H9 (cell line): ENCODE measurements at places on chromosomes 4 and X.

DNA sequence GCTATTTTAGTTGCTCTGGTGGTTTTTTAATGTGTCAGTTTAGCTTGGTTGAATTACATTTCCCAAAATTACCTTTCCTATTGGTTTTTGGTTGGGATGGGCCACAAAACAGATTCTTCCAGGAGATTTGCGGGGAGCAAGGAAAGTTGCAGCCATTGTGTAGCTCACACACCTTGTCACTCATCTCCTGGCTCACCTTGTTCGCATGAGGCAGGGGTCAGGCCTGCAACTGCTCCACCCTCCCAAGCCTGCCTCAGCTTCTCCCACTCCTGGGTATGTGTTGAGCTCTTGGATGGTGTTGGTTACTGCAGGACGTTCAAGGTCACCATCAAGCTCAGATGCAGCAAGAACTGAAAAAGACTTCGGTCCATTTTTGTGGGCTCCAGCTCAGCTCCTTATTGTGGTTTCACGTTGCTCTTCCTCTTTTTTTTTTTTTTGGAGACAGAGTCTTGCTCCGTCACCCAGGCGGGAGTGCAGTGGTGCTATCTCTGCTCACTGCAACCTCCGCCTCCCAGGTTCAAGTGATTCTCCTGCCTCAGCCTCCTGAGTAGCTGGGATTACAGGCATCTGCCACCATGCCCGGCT lies 95.6 kb upstream of the METTL14 start:
- DNase-seq, result no peak

GRCh38 chr4:36006226-36006625 lies 238.1 kb downstream of the ARAP2 start:
- DNase-seq, result no peak

- no peak for DNase-seq
Measured at GRCh38 chr4:53695540-53696463, 104.5 kb upstream of the LNX1 start.

- no peak for DNase-seq
Measured at GRCh38 chrX:136086521-136086920, 60.8 kb upstream of the FHL1 start.

GRCh38 chrX:19864736-19865135 lies 22.7 kb downstream of the SH3KBP1 start:
- DNase-seq, result no peak

GRCh38 chr4:144547678-144548298 lies 98.2 kb upstream of the HHIP start:
- DNase-seq, result no peak

DNA sequence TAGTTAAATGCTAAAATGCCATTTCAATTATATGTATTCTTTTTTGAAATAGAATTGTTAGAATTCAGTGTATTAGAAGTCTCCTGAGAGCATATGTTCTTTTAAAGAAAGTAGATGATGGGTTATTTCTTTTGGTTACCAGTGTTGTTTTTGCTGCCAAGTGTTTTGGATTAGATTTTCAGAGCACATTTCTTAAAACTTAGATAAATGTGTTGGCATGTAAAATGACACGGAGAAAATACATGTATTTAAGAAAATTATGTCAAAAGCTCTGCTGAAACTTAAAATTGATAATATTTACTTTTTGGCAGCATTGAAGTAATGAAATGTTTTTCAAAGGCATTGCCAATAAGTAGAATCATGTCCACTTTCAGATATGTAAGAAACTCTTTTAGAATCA lies 379.7 kb downstream of the ADGRL3 start:
- no peak for DNase-seq

GRCh38 chr4:122865425-122865824 lies 38.8 kb downstream of the FGF2 start:
- DNase-seq, result no peak

DNA sequence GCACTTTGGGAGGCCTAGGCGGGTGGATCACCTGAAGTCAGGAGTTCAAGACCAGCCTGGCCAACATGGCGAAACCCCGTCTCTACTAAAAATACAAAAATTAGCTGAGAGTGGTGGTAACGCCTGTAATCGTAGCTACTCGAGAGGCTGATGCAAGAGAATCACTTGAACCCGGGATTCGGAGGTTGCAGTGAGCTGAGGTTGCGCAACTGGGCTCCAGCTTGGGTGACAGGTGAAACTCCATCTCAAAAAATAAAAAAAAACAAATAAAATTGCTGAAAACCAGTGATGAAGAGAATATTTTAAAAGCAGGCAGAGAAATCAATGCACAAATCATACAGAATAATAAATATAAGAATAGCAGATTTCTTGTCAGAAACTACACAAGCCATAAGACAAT lies 129.3 kb downstream of the SLIT2 start:
- no peak for DNase-seq

- DNase-seq, result no peak
Measured at GRCh38 chr4:129328162-129328561, 232.2 kb downstream of the C4orf33 start.

- DNase-seq, result no peak
Measured at GRCh38 chr4:76205476-76205875, 8.1 kb downstream of the SCARB2 start.

- no peak for DNase-seq
Measured at GRCh38 chr4:155675709-155676429, 9.2 kb downstream of the GUCY1A1 start.

GRCh38 chr4:74661427-74662201 lies 132.7 kb downstream of the BTC start:
- no peak for DNase-seq

DNA sequence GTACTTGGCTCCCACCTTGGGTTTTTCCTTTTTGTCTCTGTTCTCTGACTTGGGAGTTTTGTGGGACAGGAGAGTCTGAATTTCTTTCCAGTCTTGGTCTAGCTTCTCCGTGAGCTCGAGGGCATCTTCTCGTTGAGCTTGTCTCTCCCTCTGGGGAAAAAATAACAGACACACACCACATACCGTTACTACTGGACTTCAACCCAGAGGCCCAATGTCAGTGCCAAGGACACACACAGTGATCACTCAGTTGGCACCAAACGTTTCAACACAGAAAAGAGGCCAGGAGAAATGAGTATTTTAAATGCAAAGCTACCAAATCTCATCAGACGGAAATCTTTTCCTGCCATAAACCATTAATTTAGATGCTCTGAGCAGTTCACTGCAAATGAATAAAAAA lies 9.7 kb downstream of the NOP14 start:
- DNase-seq, result no peak

GRCh38 chr4:148998719-148999118 lies 556.5 kb upstream of the NR3C2 start:
- peak; percentile 58 for DNase-seq

DNA sequence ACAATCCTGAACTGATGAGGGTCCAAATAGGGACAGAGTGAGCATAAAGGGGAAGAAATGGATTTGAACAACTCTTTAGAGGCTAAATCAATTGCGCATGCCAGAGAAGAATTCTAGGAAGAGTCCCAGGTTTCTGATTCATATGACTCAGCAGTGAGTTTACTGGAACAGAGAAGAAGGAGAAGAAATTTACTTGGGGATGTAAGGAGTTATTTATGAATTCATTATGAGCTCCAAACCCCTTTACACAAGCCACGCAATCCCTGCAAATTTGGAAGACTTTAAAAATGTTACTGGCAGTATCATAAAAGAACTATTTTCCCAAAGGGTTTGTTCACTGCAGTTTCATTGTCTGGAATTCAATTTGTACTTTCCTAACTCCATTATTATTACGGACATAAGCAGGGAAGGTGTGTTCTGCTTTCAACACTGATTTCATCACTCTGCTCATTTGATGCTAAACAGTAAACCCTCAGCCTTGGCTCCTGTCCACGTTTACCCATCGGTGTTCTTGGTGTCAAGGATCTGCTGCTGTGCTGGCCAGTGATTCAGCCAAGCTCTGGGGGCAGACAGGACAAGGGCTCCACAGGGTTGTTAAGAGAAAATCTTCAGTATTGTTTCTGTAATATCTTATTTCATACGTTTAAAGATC lies 273.7 kb downstream of the HNRNPD start:
- no peak for DNase-seq

- no peak for DNase-seq
Measured at GRCh38 chr4:36208893-36209473, 35.3 kb downstream of the ARAP2 start.

- DNase-seq, result no peak
Measured at GRCh38 chr4:130192787-130193186, 1096.8 kb downstream of the C4orf33 start.

DNA sequence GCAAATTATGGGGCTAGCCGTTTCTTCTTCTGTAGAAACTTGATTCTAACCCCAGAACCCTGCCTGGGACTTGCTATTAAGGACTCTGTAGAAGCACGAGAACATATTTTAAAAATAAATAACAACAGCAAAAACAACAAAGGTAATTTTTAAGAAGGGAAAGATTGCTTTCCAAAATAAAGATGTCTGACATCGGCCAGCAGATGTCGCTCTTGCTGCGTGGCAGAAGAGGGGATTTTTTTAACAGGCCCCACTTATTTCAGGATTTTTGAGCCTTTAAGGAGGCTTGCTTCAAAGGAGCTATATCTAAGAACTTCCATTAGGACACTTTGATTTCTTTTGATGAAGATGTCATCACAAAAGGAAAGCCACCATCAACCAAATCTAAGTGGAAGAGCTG lies 62.8 kb upstream of the EGFL6 start:
- DNase-seq, result no peak

- no peak for DNase-seq
Measured at GRCh38 chr4:33171873-33172525, 2451.8 kb downstream of the PCDH7 start.

DNA sequence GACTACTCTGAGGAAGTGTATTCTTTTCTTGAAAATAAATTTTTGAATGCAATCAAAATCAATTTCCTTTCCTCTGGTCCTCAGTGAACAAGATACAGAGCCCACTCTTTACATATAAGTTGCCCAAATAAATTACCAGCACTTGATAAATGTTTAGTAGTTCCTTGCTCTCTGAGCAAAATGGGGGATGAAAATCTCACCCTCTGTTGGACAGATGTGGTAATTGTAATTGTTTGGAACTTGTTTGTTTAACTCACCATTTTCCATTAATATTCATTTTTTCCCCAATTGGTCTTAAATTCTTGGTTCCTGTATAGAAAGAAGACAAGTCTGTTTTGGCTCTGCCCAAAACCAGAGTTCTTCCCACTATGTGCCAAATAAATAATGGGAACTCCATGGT lies 146.3 kb downstream of the LDB2 start:
- no peak for DNase-seq

DNA sequence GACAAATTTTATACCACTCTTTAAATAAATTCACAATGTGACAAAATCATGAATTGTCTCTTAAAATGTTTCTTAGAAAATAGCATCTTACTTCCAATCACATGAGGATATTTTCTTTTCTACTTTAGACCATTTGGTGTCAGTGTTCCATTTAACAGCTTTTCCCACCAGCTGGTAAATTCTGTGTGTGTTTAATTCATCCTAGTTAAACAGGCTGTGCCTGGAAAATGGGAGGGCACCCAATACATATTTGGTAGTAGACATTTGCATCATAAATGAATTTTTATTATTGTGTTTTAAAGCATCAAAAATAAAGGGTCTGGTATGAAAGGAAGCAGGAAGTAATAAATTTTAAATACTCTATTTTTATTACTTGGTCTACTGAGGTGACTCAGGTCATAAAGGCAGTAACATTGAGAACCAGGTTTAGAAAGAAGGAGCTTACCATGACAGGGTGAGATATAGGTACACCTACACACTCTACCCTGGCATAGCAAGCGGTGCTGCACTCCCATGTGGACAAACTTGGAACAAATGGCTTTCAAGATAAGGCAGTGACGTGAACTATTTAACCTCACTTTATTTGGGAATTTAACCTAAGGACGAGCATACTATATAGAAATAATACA lies 344.5 kb downstream of the BMPR1B start:
- DNase-seq, result no peak

DNA sequence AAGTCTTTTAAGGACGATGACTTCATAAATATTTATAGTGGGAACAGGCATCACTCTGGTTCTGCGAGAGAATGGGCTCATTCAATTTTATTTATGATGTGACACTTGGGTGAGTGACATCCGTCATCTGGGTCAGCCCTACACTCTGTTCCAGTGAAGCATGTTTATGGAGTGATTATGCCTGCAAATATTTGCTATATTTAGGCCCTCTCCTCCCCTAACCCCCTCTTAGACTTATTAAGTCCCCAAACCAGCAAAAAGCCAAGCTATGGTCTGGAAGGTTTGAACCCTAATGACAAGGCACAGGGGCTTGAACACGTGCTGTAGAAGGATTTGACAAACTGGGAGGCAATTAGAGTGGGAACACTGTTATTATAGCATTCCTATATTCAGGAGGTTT lies 55.9 kb downstream of the C4orf51 start:
- no peak for DNase-seq

- peak; percentile 54 for DNase-seq
Measured at GRCh38 chr4:153488006-153488891, 22.1 kb downstream of the TMEM131L start.

DNA sequence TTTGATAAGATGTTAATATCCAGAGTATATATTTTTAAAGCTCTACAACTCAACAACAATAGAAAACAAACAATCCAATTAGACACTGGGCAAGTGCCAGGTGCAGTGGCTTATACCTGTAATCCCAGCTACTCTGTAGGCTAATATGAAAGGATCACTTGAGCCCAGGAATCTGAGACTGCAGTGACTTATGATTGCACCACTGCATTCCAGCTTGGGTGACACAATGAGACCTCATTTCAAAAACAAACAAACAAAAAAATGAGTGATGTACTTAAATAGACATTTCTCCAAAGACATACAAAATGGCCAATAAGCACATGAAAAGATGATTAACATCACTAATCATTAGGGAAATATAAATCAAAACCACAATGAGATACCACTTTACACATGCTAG lies 356.8 kb upstream of the PCDH10 start:
- no peak for DNase-seq

DNA sequence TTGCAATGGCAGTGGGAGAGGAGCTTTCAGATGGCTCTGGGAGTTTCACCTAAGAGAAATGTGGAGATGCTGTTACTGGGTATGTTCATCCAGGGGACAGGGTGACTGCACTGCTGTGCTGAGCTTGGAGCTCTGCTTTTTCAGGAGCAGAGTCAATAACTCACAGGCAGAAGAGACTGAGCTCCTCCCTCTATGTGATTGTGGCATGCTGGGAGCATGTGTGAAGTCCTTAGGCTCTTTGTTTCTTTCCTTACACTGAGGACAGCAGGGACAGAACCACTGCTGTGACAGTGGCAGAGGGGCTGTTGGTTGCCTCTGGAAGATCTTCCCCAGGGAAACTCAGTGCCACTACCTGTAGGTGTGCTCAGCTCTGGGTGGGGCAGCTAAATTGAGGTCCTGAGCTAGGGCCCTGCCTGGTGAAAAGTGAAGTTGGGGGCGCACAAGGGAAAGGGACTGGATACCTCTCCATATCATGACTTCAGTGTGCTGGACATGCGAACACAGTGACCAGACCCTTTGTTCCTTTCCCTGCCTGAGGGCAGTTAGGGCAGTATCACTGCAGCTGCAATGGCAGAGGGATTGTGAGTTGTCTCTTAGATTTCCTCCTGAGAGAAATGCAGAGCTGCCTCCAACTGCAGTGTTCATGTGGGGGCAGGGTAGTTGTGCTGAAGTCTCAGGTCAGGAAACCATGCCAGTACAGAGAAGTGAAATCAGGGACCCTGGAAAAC lies 156.7 kb downstream of the TENT5D start:
- no peak for DNase-seq
